ENCODE measurements at places on chromosomes 6 and 20.

DNA sequence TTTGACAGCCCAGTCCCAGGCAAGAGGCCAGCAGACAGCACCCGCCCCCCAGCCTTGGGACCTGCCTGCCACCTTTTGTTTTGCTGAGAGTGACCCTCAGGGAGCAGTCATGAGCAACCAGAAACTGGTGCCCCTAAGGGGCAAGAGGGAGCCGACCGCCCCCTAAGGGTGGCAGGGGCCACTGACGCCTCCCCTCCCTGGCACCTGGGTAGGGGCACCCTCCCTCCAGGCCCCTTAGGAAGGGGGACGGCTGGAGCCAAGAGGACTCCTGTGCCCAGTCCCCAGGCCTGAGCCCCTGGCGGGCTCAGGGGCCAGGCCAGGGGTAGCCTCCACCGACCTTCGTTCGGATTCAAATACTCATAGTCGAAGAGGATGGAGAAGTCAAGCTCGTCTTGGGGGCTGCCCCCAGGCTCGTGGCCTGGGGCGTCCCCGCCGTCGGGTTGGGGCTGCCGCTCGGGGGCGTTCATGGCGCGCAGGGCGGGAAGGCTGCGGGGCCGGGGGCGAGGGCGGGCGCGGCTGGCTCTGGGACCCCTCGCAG, 417 bp downstream of the NFATC2 start:
- DNase-seq = no peak

- DNase-seq = no peak
Observed at GRCh38 chr20:37611346-37611745, 82.5 kb upstream of the CTNNBL1 start.

GRCh38 chr20:4926531-4927156, 74.7 kb downstream of the SLC23A2 start:
- DNase-seq = no peak

- no peak for DNase-seq
Observed at GRCh38 chr20:676315-676937, 824 bp upstream of the SCRT2 start.

DNA sequence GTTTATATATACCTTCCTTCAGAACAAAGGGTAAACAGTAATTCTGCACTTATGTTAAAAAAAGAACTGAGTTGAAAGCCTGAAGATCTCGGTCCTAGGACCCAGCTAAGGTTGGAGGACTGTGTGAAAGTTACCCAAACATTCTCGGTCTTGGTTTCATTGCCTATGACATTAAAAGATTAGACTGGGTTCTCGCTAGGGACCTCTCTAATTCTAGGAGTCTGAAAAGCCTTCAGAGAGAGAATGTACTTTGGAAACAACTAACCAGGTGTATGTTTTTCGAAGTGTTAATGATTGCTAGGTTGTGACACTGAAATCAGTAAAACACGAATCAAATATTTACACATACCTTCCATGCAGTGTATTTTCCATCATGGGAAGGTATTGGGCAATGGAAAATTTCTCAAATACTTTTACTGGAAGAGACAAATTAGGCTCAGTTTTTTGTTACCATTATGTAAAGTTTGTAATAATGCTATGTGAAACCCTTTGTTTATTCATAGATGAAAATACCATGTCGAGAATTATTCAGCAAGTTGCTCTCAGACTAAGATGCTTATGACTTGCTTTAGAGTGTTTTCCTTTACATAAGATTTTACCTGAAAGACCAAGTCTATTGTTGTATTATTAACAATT, 113.7 kb upstream of the LOC128125822 start:
- no peak for DNase-seq

DNA sequence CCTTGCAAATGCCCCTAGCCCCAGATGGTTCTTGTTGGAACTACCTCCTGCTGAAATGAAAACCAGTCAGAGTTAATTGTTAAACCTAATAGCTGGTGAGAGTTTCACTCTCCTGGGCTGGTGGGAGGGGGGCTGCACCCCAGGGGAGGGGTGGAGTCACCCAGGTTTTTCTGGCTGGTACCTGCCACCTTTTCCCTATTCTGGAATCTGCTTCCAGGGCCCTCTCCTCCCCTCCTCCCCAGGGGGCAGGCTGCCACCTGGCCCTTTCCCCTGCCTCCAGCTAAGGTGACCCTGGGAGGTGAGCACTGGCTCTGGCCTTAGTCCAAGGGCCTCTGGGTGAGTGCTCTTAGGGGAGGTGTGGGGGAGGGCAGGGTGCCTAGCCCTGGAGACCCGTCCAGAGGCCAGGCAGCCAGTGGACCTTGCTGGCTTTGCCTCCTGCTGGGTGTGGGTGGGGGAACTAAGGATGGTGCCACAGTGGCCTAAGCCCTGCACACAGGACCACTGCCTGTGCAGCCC, 48.8 kb upstream of the EPB41L1 start:
- DNase-seq = no peak

DNA sequence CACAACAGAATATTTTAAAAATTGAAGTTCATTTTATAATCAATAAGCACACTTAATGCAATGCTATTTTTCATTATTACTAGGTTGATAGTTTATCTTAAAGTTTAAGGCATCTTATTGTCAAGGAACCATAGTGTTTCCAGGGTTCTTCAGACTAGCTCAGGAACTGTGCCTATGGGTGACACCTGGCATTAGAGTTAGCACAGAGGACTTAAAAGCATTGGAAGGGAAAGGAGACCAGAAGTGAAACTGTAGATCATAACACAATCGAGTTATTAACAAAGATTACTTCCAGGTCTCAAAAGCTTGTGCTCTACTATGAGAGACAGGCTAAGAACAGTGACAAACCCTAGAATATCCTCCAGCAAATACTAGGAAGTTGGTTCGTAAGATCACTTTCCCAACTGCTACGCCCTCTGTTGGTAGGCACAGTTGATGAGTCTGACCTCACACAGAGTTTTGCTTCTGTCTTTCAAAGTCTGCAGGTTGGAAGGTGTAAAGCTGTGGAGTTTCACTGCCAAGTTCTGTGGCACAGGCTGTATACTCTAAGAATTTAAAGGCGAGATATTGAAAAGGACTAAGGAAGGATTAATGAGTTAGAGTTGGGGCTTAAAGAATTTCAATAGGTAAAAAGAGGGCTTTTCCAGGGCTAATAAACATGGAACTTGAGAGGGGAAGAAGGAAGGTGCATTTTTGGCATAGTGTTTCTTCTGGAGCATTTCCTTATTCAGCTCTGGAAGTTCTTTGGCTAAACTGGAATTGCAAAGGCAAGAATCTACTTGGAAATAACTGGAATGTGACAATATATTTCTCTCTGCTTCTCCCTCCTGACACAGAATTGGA, 531.3 kb upstream of the JAG1 start:
- DNase-seq = no peak

GRCh38 chr6:138011413-138011812, 95.8 kb downstream of the PERP start:
- no peak for DNase-seq

GRCh38 chr20:63484651-63485403, 12.4 kb upstream of the KCNQ2 start:
- DNase-seq = no peak

DNA sequence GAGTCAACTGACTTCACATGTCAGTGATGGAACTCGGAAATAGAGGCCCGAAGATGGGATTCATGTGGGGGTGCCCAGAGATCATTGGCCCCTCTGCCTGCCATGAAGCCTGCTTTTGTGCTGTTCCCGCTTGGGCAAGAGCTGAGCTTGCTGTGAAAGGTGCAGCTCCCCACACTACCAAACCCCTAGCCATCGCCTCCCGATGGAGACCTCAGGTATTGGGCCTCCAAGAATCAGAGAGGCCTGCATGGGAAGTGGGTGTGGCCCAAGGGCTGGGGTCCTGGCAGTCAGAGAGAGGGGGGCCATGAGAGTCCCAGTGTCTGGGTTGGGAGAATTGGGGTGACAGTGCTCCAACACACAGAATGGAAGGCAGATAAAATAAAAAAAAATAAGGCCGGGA, 160.9 kb downstream of the SOD2 start:
- DNase-seq = no peak

DNA sequence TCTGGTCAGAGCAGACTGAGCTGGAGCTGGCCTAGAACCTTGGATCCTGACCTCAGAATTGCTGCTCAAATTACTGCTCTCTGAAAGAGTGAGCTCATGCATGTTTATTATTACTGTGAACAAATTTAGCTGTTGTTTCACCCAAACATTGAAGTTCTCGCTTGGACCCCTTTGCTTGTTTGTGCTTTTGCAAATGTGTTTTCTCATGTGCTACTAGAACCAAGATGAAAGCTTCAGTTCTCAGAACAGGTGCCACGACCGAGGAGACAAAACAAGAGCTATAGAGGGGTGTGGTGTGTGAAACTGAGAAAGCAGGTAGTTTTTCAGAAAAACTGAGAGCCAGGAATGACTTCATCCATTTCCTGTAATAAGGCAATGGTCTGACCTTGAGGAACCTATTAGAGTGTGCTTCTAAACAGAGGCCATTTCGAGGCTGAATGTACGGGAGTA, 50.0 kb upstream of the ESR1 start:
- DNase-seq = no peak

DNA sequence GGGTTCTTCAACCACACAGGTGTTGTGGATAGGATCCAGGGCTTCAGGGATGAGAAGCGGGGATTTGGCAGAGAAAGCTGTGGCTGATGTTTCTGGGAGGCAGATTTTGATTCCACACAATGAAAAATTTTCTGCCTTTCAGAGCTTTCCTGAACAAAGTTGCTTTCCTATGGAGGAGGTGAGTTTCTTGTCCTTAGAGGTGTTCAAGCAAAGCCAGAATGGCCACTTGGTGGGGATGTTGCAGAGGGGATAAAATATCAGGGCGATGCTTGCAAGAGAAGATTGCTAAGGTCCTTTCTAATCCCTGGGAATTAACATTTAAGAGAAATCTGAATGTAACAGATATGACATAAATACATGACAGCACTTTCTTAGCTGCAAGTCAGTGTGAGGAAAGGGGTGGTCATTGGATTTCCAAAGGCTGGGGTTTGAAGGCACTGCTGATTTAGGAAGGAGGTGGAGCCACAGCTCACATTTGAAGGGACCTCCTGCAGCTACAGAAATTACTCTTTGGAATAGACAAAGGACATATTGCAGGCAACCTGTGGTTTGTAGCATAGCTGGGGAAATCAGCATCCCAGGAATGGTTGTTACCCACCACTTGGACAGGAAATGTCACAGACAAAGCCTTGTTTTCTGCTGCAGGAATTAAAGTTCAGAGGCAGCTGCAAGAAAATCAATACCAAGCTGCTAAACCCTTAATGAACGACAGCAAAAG, 271.1 kb upstream of the CHD6 start:
- no peak for DNase-seq

GRCh38 chr6:138031850-138032249, 75.4 kb downstream of the PERP start:
- no peak for DNase-seq

DNA sequence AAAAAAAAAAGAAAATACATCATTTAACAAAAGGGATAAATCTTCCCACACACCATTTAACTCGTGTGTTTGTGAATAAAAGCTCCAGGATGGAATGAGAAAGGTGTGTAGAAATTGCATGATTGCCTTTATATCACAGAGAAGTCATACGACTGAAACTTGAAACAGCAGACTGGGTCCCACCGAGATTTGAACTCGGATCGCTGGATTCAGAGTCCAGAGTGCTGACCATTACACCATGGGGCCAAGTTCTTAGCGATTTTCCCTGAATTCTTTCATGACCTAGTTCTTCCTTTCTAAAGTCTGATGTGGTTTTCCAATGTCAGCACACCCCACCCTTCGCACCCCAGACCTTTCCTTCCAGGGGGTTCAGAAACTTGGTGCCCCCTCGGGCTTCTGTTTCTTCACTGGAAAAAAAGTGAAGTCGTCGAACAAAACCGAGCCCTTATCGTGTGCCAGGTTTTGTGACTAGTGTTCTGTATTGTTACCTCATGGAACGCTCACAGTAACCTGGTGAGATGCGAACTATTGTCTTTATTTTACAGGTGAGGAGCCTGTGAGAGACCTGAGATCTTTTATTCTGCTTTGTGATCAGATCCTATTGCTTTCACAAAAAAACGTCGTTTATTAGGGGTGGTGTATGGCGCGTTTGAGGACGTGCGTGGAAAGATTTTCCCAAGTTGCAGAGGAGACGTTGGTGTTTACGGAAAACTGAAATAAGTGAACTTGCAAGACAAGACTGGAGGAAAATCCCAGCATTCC, 120.8 kb downstream of the OR2B2 start:
- DNase-seq = no peak

DNA sequence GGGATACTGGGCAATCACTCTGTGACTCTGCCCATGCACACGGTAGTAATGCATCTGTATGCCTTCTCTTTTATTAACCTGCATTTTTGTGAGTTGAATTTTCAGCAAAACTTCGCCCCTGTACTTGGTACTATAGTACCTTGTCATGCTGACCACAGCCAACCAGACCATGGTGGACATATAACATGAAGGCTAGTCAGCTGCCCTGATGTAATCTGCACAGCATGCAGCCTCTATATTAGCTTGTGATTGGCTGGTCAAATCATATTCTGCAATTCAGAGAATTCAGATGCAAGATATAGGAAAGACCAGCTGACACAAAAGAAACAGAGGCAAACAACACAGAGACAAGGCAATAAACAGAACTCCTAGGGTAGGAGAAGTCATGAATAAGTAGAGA, 200.9 kb upstream of the JARID2 start:
- DNase-seq = no peak

GRCh38 chr6:107413966-107414645, 45.3 kb downstream of the PDSS2 start:
- no peak for DNase-seq

DNA sequence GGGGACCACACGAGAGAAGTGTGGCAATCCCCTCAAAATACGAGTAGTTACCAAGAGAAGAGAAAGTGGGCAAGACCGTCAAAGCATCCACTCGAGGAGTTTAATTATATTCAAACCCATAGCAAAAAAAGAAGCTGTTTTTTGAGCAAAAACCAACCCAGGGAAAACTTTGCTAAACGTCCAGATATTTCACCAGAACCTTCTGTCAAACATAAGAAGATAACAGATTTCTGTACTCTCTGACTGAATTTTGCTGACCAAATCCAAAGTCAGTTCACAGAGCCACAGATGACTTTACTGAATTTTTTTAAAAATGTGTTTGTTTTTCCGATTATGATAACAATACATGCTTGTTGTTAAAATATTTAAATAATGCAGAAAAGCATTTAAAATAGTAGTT, 145.6 kb upstream of the PTPN1 start:
- DNase-seq = no peak

GRCh38 chr6:110173506-110174132, 5.9 kb downstream of the WASF1 start:
- DNase-seq = no peak

GRCh38 chr6:47633141-47633540, 65.2 kb upstream of the ADGRF4 start:
- DNase-seq = no peak

GRCh38 chr20:15976047-15976736, 597.1 kb downstream of the KIF16B start:
- DNase-seq = no peak

Measured in forelimb muscle (tissue), 1 donor.